ENCODE measurements at places on chromosomes 1 and 21.
A peak's percentile ranks its signal among the peaks of the same experiment; 100 is the strongest.

- DNase-seq = no peak
These were observed 22.5 kb downstream of the CFAP74 start for GRCh38 chr1:1981142-1981500.

GRCh38 chr1:84366786-84367185, 31.5 kb upstream of the DNASE2B start:
- DNase-seq = no peak

- no peak for DNase-seq
These were observed 59.4 kb downstream of the DIPK1A start for GRCh38 chr1:92901699-92902405.

DNA sequence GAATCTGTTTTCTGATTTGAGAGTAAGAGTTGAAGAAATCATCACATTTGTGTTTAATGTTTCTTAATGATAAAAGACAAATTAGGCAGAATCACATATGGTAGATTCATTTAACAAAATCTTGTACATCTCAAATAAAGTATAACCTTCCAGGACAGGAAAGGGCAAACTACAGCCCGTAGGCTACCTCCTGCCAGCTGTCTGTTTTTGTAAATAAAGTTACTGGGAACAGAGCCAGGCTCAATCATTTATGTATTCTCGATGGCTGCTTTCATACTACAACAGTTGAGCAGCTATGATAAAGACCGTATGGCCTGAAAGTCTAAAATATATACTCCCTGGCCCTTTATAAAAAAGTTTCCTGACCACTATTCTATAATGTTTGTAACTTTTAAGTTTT, 204.1 kb downstream of the COL24A1 start:
- DNase-seq = no peak

- DNase-seq = no peak
These were observed 90.0 kb upstream of the CAMK1G start for GRCh38 chr1:209493559-209493958.

- no peak for DNase-seq
These were observed 30.7 kb downstream of the CNIH4 start for GRCh38 chr1:224387302-224387912.

- no peak for DNase-seq
These were observed 49.8 kb upstream of the WLS start for GRCh38 chr1:68281946-68282615.

- no peak for DNase-seq
These were observed 14.8 kb downstream of the BCAR3 start for GRCh38 chr1:93666613-93667384.

DNA sequence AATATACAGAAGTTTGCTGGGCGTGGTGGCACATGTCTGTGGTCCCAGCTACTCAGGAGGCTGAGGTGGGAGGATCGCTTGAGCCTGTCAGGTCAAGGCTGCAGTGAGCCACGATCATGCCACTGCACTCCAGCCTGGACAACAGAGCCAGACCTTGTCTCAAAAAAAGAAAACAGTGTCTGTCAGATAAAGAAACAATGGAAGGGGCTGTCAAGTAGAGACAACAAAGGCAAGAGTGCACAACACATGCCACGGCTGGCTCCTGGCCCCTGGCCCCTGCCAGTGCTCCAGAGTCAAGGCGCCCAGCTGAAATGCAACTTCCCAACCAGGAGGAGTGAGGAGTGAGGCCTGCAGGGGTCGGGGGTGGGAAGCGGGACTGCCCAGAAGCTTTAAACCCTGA, 32.6 kb downstream of the PRDM15 start:
- no peak for DNase-seq

GRCh38 chr21:17105932-17106331, 406.9 kb upstream of the CXADR start:
- DNase-seq = no peak

DNA sequence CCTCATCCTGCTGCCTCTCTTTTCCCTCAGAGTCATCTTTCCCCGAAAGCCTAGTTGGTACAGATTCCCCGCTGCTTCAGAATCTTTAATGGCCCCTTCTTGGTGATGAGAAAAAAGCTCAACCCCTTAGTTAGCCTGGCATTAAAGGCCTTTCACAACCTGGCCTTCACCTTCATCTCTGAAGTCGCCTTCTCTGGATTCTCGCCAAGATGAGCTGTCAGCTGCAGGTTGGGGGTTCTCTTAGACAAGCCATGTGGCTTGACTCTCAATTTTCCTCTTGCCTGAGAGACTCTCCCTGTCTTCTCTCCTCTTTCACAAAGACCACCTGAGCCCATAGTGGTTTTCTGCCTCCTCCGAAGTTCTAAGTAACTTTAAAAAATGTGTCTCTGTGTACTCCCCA, 15.5 kb upstream of the DISC1 start:
- DNase-seq = no peak

DNA sequence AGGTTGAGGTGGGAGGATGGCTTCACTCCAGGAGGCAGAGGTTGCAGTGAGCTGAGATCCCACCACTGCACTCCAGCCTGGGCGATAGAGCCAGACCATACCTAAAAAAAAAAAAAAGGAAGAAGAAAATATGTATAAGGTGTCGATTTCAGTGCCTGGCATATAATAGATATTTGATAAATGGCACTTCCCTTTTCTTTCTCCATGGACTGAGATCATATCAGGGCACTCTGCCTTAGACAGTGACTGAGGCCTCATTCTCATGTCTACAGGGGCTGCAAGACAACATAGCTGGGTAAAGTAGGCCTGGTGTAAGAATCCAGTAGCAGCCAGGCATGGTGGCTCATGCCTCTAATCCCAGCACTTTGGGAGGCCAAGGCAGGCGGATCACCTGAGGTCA, 21.2 kb downstream of the PCAT6 start:
- no peak for DNase-seq

DNA sequence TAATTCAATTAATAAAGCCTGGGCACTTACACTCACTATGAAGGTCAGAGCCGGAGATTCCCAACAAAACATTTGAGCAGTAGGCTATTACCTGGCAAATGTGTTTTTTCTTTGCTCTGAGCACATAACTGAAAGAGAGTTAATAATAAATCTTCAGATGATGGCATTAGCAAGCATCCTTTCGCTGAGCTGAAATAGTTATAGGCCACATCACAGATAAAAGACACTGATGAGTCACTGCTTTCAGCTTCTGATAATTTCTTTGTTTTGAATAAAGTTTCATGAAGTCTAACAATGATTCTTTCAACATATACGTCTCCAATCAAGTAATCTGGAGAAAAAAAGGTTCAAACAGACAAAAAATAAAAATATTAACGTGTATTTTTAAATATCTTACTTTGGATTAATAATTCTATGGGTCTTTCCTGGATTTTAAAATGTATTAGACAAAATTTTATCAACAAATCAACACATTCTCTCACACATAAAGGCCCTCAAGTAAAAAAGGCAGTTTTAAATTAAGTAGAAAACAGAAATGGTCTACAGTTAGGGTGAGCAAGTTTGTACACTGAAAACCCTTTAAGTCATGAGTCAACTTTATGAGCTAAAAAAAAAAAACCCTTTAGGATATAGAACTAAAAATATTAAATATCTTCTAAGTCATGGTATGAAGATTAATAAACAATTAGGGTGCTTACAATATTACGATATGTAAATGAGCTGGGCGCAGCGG, 33.1 kb downstream of the LTN1 start:
- DNase-seq = no peak

GRCh38 chr1:233328142-233328921, 808 bp downstream of the MAP3K21 start:
- DNase-seq = peak; percentile 11

DNA sequence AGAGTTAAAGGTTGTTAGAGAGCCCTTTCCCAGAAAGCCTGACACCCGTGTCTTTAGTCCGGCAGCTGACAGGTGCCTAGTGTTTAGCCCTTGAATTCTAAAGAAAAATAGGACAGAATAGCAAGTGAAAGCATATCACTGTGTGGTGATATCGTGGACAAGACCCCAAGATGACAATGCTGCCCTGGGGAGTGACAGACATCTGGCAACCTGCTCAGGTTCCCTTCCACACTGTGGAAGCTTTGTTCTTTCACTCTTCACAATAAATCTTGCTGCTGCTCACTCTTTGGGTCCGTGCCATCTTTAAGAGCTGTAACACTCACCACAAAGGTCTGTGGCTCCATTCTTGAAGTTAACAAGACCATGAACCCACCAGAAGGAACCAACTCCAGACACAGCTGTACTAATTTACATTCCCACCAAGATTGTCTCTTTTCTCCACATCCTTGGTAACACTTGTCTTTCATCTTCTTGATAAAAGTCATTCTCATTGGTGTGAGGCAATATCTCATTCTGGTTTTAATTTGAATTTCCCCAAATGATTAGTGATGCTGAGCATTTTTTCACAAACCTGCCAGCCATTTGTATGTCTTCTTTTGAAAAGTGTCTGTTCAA, 107.6 kb upstream of the SGIP1 start:
- DNase-seq = no peak

DNA sequence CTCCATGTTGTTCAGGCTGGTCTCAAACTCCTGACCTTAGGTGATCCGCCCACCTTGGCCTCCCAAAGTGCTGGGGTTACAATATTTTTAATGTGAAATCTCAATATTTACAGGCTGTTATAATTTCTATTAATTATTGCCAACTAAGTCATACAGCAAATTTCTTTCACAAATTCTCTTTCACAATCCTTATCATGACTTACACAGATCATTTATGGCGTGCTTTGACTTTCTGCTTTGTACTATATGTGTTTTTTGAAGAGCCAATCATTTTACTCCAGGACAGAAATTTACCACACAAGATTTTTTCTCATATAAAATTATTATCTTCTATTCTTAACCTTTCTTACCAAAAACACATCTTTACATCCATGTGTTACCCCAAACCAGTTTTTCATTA, 1729.9 kb downstream of the NCAM2 start:
- no peak for DNase-seq

GRCh38 chr21:28263974-28264373, 728.7 kb downstream of the LTN1 start:
- DNase-seq = no peak

DNA sequence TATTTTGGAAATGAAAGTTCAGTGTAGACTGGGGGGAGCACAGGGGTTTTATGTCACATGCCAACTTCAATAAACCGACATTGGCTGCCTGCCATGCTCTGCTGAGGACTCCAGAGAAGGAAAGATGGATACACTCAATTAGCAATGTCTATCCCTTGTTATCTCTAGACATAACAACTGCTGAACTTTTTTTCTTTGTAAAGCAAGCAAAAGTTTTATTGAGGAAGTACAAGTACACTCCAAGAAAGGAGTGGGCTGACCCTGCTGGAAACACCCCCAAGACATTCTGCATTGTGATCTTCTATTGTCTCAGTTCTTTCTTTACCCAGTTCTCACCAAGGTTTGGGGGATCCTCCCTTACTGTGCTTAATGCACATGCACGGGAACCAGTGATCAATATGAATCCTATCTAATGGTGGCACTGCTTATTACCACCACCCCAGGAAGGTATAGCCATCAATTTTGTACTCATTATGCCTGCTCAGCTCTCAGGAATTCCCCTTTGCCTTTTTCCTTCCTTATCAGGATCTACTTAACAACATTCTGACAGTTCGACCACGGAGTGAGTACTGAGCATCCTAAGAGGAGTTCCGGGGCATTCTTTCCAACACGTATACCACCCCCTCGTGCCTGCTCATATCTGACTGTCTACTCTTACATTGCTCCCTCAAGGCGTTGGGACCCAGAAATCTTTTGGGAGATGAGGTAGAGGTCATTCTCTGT, 28.7 kb downstream of the SYNJ1 start:
- no peak for DNase-seq

GRCh38 chr1:68820151-68820550, 323.3 kb upstream of the DEPDC1 start:
- DNase-seq = no peak

- peak; percentile 91 for DNase-seq
These were observed 16.5 kb downstream of the MIA3 start for GRCh38 chr1:222634180-222635013.

DNA sequence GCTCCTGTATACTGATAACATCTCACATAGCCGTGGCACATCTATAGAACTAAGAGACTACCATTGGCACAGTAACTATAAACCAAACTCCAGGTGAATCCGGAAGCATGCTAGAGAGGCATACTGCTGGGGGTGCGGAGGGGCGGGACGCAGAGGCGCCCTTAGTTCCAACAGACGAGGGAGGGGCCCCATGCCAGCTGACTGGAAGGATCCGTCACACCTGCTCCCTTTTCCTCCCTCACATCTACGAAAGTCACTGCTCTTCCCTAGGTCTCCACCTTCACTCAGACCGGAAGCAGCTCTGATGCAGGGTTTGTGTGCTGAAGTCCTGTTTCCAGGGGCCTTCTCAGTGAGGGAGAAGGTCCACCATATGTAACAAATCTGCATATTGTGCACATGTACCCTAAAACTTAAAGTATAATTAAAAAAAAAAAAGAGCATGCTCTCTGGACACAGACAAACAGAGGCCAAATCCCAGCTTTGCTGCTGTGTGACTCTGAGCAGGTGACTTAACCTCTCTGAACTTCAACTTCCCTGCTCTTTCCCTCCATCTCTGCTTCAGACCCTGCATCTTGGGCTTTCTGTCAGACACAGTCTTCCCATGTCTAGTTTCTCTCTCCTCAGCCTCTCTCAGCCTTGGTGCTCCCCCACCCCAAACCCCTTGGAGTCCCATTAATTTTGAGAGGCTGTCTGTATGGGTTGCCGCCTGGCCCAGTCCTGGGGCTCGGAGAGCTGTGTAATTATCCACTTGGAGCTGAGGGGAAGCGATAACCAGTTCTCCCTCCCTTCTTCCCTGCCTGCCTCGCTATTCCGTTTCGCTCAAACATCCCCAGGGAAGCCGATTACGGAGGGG, 7.8 kb upstream of the GJB5 start:
- no peak for DNase-seq

DNA sequence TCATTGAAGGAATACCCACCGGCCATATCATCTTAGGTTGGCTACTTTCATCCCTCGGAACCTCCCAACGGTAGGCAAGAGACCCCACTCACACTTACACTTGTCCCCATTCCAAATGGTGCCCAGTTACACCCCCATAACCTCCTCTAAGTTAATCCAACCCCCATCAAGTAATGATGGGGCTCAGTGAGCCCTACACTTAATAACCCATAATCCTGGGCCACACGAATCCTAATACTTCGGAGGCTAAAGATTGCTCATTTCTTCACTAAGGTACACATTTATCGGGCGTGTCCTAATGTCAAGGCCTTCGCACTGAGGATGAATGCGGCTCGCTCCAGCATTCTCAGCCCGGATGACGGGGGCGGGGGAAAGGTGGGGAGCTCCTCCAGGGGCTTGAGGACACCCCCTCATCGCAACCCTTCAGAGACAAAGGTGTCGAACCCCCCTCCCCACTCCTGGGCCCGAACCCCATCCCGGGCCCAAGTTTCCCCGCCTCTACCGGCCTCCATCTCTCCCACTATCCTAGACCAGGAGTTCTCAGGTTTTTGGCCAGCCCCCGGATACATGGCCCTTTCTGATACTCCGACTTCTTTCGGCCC, 435 bp downstream of the ILF2 start:
- no peak for DNase-seq

- DNase-seq = no peak
These were observed 56.9 kb downstream of the TBCE start for GRCh38 chr1:235424092-235424491.
